NCI-H2107 (cell line): ENCODE measurements at places on chromosomes 7 and 10.
A peak's percentile ranks its signal among the peaks of the same experiment; 100 is the strongest.

DNA sequence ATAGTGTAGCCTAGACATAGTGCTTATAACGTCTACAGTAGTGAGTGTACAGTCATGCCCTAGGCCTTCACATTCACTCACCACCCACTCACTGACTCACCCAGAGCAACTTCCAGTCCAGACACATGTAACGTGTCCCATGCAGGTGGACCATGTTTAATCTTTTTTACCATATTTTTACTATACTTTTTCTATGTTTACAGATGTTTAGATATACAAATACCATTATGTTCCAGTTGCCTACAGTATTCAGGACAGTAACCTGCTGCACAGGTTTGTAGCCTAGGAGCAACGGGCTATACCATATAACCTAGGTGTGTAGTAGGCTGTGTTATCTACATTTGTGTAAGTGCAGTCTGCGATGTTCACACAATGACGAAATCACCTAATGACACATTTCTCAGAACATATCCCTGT lies 11.0 kb downstream of the MPP7 start:
- no peak for DNase-seq

GRCh38 chr10:103550229-103550628 lies 56.7 kb downstream of the NEURL1 start:
- no peak for DNase-seq

- DNase-seq: no peak
These were observed 1.2 kb downstream of the AGFG2 start for GRCh38 chr7:100540073-100540723.

- DNase-seq: no peak
These were observed 49.1 kb downstream of the GRB10 start for GRCh38 chr7:50733552-50733951.

DNA sequence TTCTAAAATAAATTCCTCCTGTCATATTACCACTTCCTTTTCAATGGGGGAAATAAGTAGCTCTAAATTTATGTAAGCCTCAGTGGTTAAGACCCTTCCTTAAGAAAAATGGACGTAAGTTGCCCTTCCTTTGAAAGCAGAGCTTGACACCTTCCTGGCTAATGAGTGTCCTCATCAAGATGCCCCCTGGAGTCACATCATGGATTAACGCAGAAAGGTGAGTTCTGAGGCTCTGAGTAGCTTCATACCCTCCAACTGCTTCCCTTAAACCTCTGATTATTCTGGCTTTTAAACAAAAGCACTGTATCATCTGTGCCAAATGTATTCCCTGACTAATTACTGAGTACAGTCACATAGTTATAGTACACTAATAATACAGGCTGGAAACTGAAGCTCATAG lies 14.7 kb downstream of the KCTD7 start:
- no peak for DNase-seq

- no peak for DNase-seq
These were observed 38.8 kb downstream of the EPC1 start for GRCh38 chr10:32308027-32308603.

DNA sequence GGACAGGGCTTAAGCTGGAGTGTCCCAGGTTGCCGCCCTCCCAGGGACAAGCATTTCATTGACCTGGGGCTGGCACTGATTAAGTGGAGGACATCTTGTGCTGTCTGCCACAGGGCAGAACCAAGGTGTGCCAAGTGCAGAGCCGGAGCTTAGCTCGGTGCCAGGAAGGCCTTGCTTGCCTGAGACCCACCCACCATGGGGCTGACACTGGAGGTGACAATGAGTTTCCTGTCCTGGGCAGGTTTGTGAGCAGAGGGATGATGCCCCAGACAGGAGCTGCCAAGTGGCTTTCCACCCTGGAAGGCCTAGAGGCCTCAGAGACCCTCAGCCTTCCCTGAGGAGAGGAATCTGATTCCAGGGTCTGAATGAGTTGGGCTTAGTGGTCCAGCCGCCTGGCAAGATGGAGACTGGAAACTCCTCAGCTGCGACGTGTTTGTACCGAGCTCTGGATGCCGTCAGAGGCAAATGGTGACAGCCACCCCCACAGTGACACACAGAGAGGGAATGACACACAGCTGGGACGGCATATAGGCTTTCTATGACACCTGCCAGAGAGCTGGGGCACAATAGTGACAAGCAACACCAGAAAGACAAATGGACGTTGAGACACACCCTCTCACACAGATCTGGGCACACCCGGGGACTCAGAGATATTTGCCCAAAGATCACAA lies 2.6 kb downstream of the ADCYAP1R1 start:
- DNase-seq: no peak

GRCh38 chr7:155961241-155962190 lies 149.3 kb upstream of the SHH start:
- peak; percentile 58 for DNase-seq

GRCh38 chr10:58269782-58270290 lies 874 bp downstream of the CISD1 start:
- no peak for DNase-seq

- DNase-seq: no peak
These were observed 99.3 kb upstream of the THSD7A start for GRCh38 chr7:11931307-11931706.

DNA sequence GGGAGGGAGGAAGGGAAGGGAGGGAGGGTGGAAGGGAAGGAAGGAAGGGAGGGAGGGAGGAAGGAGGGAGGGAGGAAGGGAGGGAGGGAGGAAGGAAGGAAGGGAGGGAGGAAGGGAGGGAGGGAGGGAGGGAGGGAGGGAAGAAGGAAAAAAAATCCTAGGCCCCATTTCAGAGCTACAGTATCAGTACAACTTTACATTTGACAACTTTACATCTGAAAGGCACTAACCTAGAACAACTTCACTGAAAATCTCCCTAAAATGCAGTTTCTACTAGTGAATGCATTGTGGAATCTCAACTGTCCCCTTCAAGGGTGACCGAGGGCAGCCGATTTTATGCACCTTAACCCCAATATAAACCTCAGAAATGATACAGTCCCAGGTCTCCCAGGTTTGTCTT lies 259.8 kb upstream of the GALNT17 start:
- DNase-seq: no peak

- no peak for DNase-seq
These were observed 264.7 kb upstream of the AKR1E2 start for GRCh38 chr10:4561296-4561695.

DNA sequence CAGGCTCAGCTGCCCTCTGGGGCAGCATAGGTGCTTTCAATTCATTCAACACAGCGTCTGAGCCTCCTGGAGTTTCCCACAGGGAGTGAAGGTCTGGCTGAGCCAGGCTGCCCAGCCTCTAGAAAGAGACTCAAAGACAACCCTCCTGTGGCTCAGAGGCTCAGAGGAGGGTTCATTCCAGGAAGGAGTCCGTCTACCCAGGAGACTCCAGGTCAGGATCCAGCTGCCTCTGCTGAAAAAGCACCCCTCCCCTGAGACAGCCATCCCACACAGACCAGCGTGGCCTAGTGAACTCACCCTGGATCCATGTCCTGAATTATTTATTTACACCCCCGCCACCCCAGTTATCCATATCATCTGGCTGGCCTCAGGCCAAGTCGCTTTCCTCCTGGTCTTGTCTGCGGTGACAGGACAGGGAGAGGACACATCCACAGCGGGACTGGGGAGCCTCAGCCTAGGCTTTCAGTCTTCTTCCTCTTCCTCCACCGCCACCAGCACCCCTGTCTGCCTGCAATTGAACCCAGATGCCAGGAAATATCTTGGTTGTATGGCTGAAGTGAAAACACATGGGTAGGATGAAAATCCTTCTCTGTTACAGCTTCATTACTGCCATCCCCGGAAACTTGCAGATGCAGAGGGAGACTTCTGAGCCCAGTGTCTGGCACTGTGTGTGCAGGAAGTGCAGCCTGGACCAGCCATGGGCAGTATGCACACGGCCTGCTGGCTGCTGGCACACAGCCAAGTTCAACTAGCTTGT lies 44.0 kb upstream of the COL13A1 start:
- DNase-seq: no peak

GRCh38 chr10:7577176-7577575 lies 89.6 kb downstream of the ITIH5 start:
- no peak for DNase-seq

- DNase-seq: no peak
These were observed at the start of gene TACR2 for GRCh38 chr10:69416695-69417094. Gene TACR2, minus strand, starts transcription at chr10:69416918. Its CDS starts 595 bp downstream, at chr10:69416323.

GRCh38 chr10:95618101-95618500 lies 38.4 kb downstream of the ALDH18A1 start:
- no peak for DNase-seq

DNA sequence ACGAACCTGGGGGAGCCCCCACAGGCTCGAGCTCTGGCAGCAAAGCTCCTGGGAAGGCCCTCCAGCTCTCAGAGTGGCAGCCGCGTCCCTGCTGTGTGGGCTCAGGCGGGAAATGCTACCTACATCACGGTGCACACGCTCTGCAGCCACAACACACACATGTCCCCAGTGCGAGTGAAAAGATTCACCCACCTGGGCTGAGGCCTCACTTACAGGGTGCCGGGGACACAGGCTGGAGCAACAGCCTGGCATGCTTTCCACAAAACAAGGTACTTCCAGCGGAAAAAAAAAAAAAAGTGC lies 410.4 kb upstream of the FOXK1 start:
- DNase-seq: no peak

GRCh38 chr10:4652111-4653010 lies 173.6 kb upstream of the AKR1E2 start:
- no peak for DNase-seq

DNA sequence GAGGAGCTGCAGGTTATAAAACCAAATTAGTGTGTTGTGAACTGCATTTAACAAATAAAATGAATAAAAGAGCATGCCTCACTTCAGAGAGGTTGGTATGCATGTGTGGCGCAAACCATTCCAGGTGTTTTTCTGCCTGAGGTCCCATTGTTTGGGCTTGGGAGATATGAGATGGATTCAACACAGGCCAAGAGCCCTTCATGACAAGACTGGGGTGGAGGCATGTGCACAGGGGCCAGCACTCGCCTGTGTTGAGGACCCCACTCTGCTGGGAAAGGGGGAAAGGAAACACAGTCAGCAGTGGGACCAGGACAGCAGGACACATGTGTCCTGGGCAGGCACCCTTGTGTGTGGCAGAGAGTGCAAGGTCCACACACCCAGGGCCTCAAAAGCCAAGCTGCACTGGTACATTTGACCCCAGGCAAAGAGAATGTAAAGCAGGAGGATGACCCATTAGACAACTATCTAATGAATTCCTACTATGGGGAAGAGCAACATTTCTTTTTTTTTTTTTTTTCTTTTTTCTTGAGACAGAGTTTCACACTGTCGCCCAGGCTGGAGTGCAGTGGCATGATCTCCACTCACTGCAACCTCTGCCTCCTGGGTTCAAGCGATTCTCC lies 9.2 kb upstream of the SLC18A3 start:
- DNase-seq: no peak

DNA sequence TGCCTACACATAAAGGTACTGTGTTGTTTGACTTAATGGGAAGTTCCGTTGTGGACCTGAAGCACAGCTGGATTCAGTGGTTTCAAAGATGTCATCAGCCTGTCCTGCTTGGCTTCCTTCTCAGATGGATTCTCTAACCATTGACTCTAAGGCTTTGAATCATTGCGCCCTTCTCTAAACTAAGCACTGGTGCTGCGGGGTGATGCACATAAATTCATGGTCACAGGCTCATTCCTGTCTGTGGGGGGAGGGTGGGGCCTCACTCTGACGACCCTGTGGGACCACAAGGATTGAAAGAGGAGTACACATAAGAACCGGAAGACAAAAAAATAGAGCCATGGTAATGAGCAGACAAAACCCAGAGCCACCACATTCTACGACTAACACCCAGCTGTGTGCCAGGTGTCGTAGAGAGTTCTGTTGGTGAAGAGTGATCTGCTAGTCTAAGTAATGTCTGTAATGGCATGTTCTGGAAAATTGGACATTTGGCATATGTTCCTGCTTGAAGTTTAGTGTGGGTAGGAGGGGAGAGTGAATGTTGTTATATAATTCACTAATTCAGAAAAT lies 97.3 kb upstream of the YAE1 start:
- no peak for DNase-seq

DNA sequence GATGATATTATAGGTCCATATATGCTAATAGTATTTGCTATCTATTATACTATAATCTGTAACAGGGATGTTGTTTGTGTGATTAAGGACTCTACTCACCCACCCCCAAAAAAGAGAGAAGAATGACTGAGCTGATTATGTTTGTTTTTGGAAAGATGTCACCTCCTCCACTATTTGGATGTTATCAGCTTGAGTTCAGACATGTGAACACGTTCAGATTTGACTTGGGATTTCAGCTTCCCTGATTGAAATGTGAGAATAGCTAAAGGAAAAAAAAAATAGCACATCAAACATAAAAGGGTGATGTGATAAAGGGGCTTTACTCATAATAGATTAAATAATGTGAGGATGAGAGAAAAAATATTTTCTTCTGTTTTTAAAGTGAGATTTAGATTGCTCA lies 81.2 kb downstream of the VTI1A start:
- DNase-seq: no peak

- no peak for DNase-seq
These were observed 2.5 kb downstream of the HMX2 start for GRCh38 chr10:123150271-123150985.

GRCh38 chr7:17871815-17872533 lies 68.3 kb downstream of the SNX13 start:
- DNase-seq: no peak

GRCh38 chr7:9582824-9583223 lies 1149.4 kb downstream of the NXPH1 start:
- no peak for DNase-seq

DNA sequence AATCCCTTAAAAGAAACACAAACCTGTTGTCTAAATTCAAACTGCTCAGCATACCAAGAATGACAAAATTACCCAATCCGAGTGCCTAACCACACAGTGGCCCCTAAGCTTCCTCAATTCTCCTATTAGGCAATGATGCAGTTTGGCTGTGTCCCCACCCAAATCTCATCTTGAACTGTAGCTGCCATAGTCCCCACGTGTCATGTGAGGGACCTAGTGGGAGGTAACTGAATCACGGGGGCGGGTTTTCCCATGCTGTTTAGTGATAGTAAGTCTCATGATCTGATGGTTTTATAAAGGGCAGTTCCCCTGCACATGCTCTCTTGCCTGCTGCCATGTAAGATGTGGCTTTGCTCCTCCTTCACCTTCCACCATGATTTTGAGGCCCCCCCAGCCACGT lies 21.9 kb downstream of the PSAP start:
- DNase-seq: no peak

GRCh38 chr7:91239772-91240171 lies 24.5 kb upstream of the FZD1 start:
- no peak for DNase-seq

GRCh38 chr7:98418636-98419315 lies 17.9 kb upstream of the BAIAP2L1 start:
- DNase-seq: no peak

DNA sequence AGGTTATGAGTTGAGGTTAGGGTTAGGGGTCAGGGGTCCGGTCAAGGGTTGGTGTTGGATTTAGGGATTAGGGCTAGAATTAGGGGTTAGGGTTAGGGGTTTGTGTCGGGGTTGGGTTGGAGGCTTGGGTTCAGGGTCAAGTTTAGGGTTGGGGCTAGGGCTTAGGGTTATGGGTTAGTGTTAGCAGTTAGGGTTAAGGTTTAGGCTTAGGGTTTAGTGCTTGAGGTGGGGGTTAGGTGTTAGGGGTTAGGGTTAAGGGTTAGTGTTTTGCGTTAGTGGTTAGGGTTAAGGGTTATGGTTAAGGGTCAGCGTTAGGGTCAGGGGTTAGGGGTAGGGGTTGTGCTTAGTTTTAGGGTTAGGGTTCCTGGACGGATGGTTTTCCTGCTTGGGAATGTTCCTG lies 1.7 kb upstream of the SYCE1 start:
- DNase-seq: no peak
